ENCODE measurements at places on chromosomes 13 and 19. TPM values are rescaled to one million over a fixed set of nuclear protein-coding genes. Genes with fewer than 3 reads are reported as not detected.

Gene U2AF1L4
- 26.6 TPM for total RNA-seq

Gene ERICH4
- total RNA-seq: not detected

Gene HCST
- not detected for total RNA-seq

Gene ZNF135
- not detected for total RNA-seq

Gene KATNAL1
- 4.3 TPM for total RNA-seq

Measured in A549 treated with CpdA at 1 μM for 4 hours (cell line).